Hair follicle dermal papilla cell (primary cell): ENCODE measurements at places on chromosomes 7 and 10. TPM values are rescaled to one million over a fixed set of nuclear protein-coding genes. Genes with fewer than 3 reads are reported as not detected.

The RPP38 gene
- total RNA-seq = 11.7 and 13.0 TPM in 2 replicates

The TRIM50 gene
- total RNA-seq = not detected in 2 replicates

The CLEC5A gene
- not detected in 2 replicates for total RNA-seq

The GTF2IRD1 gene
- 14.8 and 14.9 TPM in 2 replicates for total RNA-seq

The CPA2 gene
- total RNA-seq = not detected in 2 replicates

The TRPV6 gene
- total RNA-seq = not detected in 2 replicates

The EIF3A gene
- total RNA-seq = 118 and 133 TPM in 2 replicates

The CDHR1 gene
- under 0.01 and 0.12 TPM in 2 replicates for total RNA-seq

The PRRT4 gene
- total RNA-seq = 0.16 and 0.24 TPM in 2 replicates

The MLXIPL gene
- not detected in 2 replicates for total RNA-seq

The CCL24 gene
- total RNA-seq = not detected in 2 replicates

The LIPN gene
- total RNA-seq = not detected in 2 replicates

The NKX6-2 gene
- not detected in 2 replicates for total RNA-seq

The SLC26A3 gene
- total RNA-seq = not detected in 2 replicates

The BLNK gene
- not detected in 2 replicates for total RNA-seq

The CPEB3 gene
- 0.81 and 0.85 TPM in 2 replicates for total RNA-seq

The PRPF18 gene
- total RNA-seq = 24.8 TPM in 2 replicates

The SLC13A1 gene
- not detected in 2 replicates for total RNA-seq

The GPRIN2 gene
- not detected in 2 replicates for total RNA-seq

The GPR37 gene
- total RNA-seq = 0.73 and 1.5 TPM in 2 replicates

The CTAGE15 gene
- 0.36 and 1.5 TPM in 2 replicates for total RNA-seq

The SPDYE6 gene
- total RNA-seq = not detected in 2 replicates

The SNCG gene
- 1.5 and 3.2 TPM in 2 replicates for total RNA-seq

The RNF133 gene
- total RNA-seq = 0.36 and 0.65 TPM in 2 replicates

The VCL gene
- total RNA-seq = 485 and 577 TPM in 2 replicates

The PTF1A gene
- total RNA-seq = not detected in 2 replicates

The AMPH gene
- total RNA-seq = 18.3 and 22.6 TPM in 2 replicates

The CPA4 gene
- 6.8 and 7.0 TPM in 2 replicates for total RNA-seq

The NANOS1 gene
- total RNA-seq = 0.61 and 1.5 TPM in 2 replicates

The DDC gene
- not detected in 2 replicates for total RNA-seq

The WNT8B gene
- total RNA-seq = not detected in 2 replicates

The HOXA3 gene
- not detected in 2 replicates for total RNA-seq

The TWIST1 gene
- total RNA-seq = 302 and 322 TPM in 2 replicates

The TACC2 gene
- total RNA-seq = 7.0 and 9.7 TPM in 2 replicates

The FGFR2 gene
- total RNA-seq = 23.0 and 24.2 TPM in 2 replicates

The IKZF1 gene
- not detected in 2 replicates for total RNA-seq

The ZFAND2A gene
- 14.8 and 19.8 TPM in 2 replicates for total RNA-seq

The LUC7L2 gene
- total RNA-seq = 45.8 and 58.3 TPM in 2 replicates

The PON1 gene
- not detected in 2 replicates for total RNA-seq

The KIN gene
- total RNA-seq = 4.4 and 5.5 TPM in 2 replicates

The ACTL6B gene
- total RNA-seq = not detected in 2 replicates

The TMEM270 gene
- not detected in 2 replicates for total RNA-seq

The AS3MT gene
- 9.9 and 14.6 TPM in 2 replicates for total RNA-seq

The ITPRID1 gene
- total RNA-seq = not detected in 2 replicates

The ANTXRL gene
- total RNA-seq = not detected in 2 replicates

The TNRC18 gene
- total RNA-seq = 83.9 and 105 TPM in 2 replicates

The SPDYE1 gene
- total RNA-seq = under 0.01 TPM in 1 of 2 replicates, not detected in the other

The NACAD gene
- total RNA-seq = 3.5 and 4.5 TPM in 2 replicates

The AOC1 gene
- total RNA-seq = not detected in 2 replicates
